ENCODE measurements at places on chromosomes 7 and 10.
A peak's percentile ranks its signal among the peaks of the same experiment; 100 is the strongest.

GRCh38 chr10:88989824-88990383 is 694 bp upstream of the FAS start:
- DNase-seq: no peak
- H3K36me3 ChIP-seq: no peaks in the 10 kb centered on the region
- no peaks in the 10 kb centered on the region for H3K27me3 ChIP-seq
- H3K27ac ChIP-seq: peak overlapping the region; percentile 92
- peaks cover 79% of the 10 kb centered on the region for H3K4me1 ChIP-seq
- peak overlapping the region; percentile 93 for H3K4me3 ChIP-seq

- DNase-seq: peak; percentile 70
- H3K36me3 ChIP-seq: no peaks in the 10 kb centered on the region
- H3K27me3 ChIP-seq: no peaks in the 10 kb centered on the region
- peak overlapping the region; percentile 12 for H3K4me3 ChIP-seq
- H3K4me1 ChIP-seq: peaks cover 40% of the 10 kb centered on the region
Measured at GRCh38 chr7:133053321-133053891, 28.5 kb downstream of the CHCHD3 start.

DNA sequence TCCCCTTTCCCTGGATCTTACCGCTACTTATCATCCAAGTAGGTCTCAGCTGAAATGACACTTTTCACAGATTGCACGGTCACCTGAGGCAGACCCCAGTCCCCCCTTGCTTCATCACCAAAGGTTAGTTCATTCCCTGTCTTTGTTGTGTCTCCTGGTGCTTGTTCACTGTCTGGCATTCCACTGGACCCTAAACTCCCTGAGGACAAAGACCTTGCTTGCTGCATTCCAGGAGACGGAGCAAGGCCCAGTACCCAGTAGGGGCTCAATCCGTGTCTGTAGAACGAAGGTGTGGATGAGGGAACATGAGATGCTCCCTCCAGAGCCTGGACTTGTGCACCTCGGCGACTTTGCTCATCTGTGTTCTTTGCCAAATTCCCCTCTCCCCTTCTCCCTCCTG is 160.0 kb downstream of the RAB11FIP2 start:
- no peaks in the 10 kb centered on the region for H3K4me1 ChIP-seq
- no peak for DNase-seq
- H3K27me3 ChIP-seq: no peaks in the 10 kb centered on the region
- no peak overlapping the region for H3K4me3 ChIP-seq
- H3K36me3 ChIP-seq: no peaks in the 10 kb centered on the region

DNA sequence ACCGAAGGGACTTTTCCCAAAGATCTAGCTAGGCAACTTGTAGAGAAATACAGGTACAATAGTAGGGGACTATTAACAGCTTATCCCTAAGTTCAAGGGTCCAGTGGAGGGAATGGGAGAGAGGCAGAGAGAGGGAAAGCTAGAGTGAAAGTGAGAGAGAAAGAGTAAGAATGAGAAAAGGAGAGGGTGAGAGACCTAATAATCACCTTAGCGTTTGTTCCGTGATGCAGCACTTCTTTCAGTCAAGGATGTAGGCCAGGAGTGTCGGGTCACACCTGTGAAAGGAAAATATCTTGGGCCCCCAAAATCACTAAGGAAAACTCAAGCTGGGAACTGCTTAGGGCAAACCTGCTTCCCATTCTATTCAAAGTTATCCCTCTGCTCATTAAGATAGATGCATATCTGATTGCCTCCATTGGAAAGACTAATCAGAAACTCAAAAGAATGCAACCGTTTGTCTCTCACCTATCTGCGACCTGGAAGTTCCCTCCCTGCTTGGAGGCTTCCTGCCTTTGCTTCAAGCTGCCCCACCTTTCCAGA is 75.2 kb downstream of the ST8SIA6 start:
- no peaks in the 10 kb centered on the region for H3K27me3 ChIP-seq
- H3K4me1 ChIP-seq: peaks cover 32% of the 10 kb centered on the region
- H3K27ac ChIP-seq: no peak overlapping the region
- no peak for DNase-seq

DNA sequence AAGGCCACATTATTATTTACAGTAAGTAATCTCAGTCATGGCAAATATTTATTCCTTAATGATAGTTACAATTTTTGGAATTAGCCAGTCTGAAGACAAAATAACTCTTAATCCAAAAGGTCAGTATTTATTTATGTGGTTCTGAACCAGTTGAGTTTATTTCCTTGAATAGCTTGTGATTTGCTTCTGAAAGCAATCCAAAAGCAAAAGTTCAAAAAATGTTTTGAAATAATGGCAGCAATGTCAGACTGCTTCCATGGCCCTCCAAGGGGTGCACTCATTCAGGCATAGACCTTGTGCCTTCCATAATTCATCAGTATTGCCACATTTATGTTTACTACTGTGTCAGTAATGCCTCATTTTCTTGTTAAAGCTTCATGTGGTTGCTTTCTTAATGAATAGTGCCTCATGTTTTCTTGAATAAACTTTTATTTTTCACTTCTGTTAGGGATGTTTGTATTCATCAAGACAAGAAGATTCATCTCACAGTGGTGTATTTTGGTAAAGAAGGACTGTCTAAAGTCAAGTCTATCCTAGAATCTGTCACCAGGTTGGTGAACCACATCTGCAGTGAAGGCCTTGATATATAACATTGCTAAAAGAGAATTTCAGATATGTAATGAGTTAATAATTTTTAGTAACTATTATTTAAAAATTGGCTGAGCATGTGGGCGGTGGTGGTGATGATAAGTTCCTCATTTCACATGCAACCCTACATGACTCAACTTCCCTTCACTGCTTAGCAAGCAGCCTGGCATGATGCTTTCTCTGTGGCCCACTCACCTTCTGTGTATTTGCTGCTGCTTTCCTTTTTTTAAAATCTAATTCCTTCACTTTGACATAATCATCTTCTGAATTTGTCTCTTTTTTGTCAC is 22.0 kb downstream of the CSGALNACT2 start:
- no peaks in the 10 kb centered on the region for H3K27me3 ChIP-seq
- DNase-seq: no peak
- H3K4me1 ChIP-seq: no peaks in the 10 kb centered on the region
- no peak overlapping the region for H3K27ac ChIP-seq

- H3K4me3 ChIP-seq: no peak overlapping the region
- H3K4me1 ChIP-seq: no peaks in the 10 kb centered on the region
- no peaks in the 10 kb centered on the region for H3K27me3 ChIP-seq
- DNase-seq: peak; percentile 60
- no peaks in the 10 kb centered on the region for H3K36me3 ChIP-seq
- H3K27ac ChIP-seq: peak overlapping the region; percentile 50
Measured at GRCh38 chr10:26486990-26487850, 49.1 kb downstream of the APBB1IP start.

- no peak for DNase-seq
- no peak overlapping the region for H3K4me3 ChIP-seq
- H3K4me1 ChIP-seq: no peaks in the 10 kb centered on the region
- no peak overlapping the region for H3K27ac ChIP-seq
- no peaks in the 10 kb centered on the region for H3K36me3 ChIP-seq
Measured at GRCh38 chr10:92729886-92730285, 40.1 kb downstream of the HHEX start.

- DNase-seq: no peak
Measured at GRCh38 chr10:91127341-91128082, 93.0 kb upstream of the PCGF5 start.

DNA sequence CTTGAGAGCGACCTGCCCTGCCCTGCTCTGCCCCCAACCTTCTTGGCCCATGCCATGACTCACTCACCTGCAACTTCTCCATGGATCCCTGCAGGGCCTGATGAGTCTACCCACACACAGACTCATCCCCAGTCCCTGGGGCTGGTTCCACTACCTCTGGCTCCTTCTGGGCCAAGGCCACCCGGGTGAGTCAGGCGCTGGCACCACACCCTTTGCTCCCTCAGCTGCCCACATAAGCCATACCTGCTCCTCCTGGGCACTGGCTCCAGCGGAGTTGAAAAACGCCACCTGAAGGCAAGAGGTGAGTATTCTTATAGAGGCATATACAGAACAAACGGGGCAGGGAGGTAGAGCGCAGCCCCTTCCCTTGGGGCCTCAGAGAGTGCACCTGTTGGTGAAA is 16.2 kb upstream of the MTPAP start:
- no peak overlapping the region for H3K4me3 ChIP-seq
- H3K27ac ChIP-seq: no peak overlapping the region
- no peaks in the 10 kb centered on the region for H3K27me3 ChIP-seq
- H3K36me3 ChIP-seq: no peaks in the 10 kb centered on the region
- no peaks in the 10 kb centered on the region for H3K4me1 ChIP-seq

DNA sequence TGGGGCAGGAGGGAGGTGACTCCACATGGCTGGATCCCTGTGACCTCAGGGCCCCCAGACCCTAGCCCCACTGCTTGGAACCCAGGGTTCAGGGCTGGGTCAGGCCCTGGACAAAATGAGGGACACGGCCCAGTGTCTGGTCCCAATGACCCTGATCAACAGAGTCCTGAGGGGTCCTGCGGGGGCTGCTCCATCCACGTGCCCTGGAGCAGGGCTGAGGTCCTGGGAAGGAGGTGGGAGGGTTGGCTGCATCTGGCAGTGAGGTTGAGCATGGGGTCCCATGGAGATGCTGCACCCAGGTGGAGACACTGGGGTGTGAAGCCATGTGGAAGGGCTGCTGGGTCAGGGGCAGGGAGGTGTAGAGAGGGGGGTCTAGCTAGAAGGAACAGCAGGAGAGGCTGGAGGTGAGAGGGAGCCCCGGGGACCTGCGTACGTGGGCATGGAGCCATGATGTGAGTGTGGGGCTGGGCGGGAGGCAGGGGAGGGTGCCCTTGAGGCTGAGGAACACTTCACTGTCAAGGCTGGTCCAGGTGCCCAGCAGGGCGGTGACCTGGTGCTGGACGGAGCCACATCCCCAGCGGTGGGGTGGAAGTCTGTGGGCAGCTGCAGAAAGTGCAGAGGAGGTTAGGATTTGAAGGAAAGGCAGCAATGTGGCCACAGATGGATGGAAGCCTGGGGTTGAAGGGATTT is 604 bp downstream of the SCART1 start:
- no peaks in the 10 kb centered on the region for H3K4me1 ChIP-seq
- no peak overlapping the region for H3K4me3 ChIP-seq
- H3K36me3 ChIP-seq: peaks cover 28% of the 10 kb centered on the region
- H3K27me3 ChIP-seq: no peaks in the 10 kb centered on the region

DNA sequence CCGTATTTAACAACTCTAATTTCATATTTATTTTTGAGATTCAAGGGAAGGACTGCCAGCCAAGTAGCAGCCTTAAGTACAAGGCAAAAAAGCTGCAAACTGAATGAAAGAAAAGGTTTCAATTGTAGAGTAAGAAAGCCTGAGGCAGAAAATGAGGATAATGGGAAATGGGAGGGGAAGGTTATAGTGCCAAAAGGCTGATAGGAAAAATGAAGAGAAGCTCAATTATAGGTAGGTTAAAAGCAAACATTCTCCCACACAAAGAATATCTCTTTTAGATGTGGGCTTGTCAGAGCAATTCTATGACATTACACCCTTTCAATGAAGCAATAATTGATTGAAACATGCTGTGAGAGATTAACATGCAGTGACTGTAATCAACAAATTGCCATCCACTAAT is 175.3 kb downstream of the RAPGEF5 start:
- DNase-seq: no peak
- H3K4me1 ChIP-seq: no peaks in the 10 kb centered on the region
- no peaks in the 10 kb centered on the region for H3K27me3 ChIP-seq
- H3K4me3 ChIP-seq: no peak overlapping the region

- H3K36me3 ChIP-seq: no peaks in the 10 kb centered on the region
- no peaks in the 10 kb centered on the region for H3K27me3 ChIP-seq
- no peak overlapping the region for H3K27ac ChIP-seq
- H3K4me3 ChIP-seq: no peak overlapping the region
- DNase-seq: no peak
- no peaks in the 10 kb centered on the region for H3K4me1 ChIP-seq
Measured at GRCh38 chr7:33934391-33934790, 29.1 kb downstream of the BMPER start.

DNA sequence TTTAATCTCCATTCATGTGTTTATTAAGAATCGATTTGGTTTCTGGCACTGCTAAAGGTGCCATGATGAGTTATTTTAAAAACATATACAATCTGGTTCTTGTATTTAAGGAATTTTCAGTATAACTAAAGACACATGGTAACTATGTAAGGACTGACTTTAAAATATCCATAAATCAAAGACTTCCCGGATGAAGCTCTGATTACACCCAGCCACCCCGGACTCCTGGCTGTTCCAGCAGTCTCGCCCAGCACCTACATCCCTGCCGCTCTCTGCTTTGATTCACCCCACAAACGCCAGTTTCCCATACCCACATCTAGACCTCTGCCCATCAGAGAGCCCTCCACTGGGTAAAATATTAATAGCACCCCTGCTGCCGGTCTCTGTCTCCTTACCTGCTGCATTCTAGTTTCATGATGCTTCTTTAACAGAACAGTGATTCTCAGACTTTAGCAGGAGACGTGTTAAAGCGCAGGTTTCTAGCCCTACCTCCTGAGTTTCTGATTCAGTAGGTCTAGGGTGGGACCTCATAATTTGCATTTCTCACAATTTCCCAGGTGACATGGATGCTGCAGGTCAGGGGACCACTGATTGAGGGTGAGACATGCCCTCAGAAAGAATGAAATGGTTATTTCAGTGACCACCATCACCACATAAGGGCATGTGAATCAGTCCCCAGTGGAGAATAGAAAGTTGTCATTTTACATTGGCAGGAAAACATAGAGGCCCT is 185.7 kb downstream of the KIAA1217 start:
- no peak for DNase-seq
- H3K27me3 ChIP-seq: no peaks in the 10 kb centered on the region
- no peak overlapping the region for H3K4me3 ChIP-seq
- no peaks in the 10 kb centered on the region for H3K4me1 ChIP-seq
- no peaks in the 10 kb centered on the region for H3K36me3 ChIP-seq

- H3K27me3 ChIP-seq: no peaks in the 10 kb centered on the region
- H3K4me1 ChIP-seq: peaks cover 52% of the 10 kb centered on the region
- peak overlapping the region; percentile 92 for H3K27ac ChIP-seq
Measured at GRCh38 chr10:688312-689120, 952 bp downstream of the DIP2C start.

DNA sequence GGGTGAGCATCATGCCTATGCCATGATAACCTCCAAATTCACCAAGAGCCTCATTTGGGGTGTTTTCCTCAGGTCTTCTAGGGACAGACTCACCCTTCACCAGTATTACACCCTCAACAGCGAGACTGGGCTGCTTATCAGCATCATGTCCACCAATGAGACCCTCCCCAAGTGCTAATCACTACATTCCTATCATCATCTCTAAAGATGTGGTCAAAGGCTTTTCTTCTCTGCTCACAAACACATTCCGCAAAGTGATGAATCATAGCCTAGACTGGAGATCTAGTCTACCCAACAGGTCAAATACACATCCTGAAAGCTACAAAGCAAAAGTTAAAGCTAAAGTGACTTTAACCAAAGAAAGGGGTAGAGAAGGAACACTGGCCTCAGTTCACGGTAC is 75.3 kb upstream of the C7orf33 start:
- no peak overlapping the region for H3K27ac ChIP-seq
- peaks cover 3% of the 10 kb centered on the region for H3K27me3 ChIP-seq
- no peaks in the 10 kb centered on the region for H3K4me1 ChIP-seq
- no peak for DNase-seq

- H3K36me3 ChIP-seq: no peaks in the 10 kb centered on the region
- H3K4me1 ChIP-seq: no peaks in the 10 kb centered on the region
- no peaks in the 10 kb centered on the region for H3K27me3 ChIP-seq
Measured at GRCh38 chr10:19041171-19041570, 7.4 kb upstream of the MALRD1 start.
